ENCODE measurements at places on chromosomes 16 and 17. TPM values are rescaled to one million over a fixed set of nuclear protein-coding genes. Genes with fewer than 3 reads are reported as not detected.

Gene GH2
- not detected for total RNA-seq

Gene GSG1L
- total RNA-seq = not detected

Gene TM4SF5
- not detected for total RNA-seq

Gene SKAP1
- 0.99 TPM for total RNA-seq

Gene DOC2B
- total RNA-seq = 19.4 TPM

Gene RGS11
- 3.9 TPM for total RNA-seq

Gene GNG13
- total RNA-seq = not detected

Gene TSNAXIP1
- 0.39 TPM for total RNA-seq

Gene PLLP
- total RNA-seq = 15.9 TPM

Gene GFAP
- total RNA-seq = not detected

Gene ZNF75A
- total RNA-seq = 9.8 TPM

Gene ZNF469
- 12.5 TPM for total RNA-seq

Gene SYCE1L
- 11.6 TPM for total RNA-seq

Gene SLC52A1
- total RNA-seq = 0.10 TPM

Gene USH1G
- not detected for total RNA-seq

Gene GAN
- total RNA-seq = 8.1 TPM
